ENCODE measurements at places on chromosomes 13 and 19.

GRCh38 chr13:94061301-94061700 lies 418.2 kb downstream of the DCT start:
- DNase-seq = no peak

DNA sequence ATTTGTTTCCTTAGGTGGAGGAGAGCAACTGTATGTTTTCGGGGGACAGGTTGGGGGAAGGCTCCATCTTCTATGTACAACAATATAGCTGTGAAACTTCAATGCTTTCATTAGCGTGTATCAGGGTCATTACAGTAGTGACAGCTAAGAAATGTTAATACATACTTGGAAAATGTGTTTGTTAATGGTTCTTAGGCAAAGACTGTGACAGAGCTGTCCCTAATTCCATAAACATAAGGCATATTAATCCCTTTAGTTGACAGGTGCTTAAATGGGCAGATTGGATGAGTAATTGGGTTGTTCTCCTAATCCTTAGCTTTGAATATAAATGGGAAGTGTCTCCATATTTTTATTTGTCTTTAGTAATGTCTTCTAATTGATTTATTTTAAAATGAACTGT lies 313.7 kb downstream of the HS6ST3 start:
- DNase-seq = no peak

DNA sequence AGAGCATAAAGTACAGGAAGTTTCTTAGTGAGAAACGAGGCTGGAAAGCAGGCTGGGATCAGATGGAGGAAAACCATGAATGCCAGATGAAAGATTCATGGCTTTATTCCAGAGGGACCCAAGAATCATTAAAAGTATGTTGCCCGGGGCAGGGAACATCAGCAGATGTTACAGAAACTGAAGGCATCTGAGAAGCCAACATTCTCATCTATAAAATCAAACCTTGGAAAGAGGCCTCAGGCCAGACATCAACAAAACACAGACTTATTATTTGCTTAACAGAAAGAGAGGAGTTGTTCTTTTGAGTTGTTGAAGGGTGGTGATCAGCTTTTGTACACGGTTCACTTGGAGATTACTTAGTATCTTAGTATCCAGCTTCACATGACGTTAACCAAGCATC lies 543.6 kb downstream of the RFC3 start:
- DNase-seq = no peak

DNA sequence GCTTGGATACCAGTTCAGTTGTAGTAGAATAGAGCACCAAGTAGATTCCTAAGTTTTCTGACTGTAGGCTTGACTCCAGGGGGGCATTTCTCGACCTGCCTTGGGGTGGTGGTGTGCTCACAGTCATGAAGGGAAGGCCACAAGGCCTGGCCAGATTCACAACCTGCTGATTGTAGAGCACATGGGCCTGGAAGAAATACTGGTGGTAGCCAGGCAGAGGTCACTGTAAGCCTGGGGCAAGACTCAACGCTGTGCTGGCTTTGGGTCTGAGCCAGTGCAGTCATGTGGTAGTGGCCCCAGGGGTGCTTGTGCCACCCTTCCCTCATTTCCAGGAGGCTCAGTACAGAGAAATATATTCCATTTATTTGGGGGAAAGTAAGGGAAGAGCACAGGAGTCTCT lies 832.3 kb upstream of the SLC10A2 start:
- DNase-seq = no peak

DNA sequence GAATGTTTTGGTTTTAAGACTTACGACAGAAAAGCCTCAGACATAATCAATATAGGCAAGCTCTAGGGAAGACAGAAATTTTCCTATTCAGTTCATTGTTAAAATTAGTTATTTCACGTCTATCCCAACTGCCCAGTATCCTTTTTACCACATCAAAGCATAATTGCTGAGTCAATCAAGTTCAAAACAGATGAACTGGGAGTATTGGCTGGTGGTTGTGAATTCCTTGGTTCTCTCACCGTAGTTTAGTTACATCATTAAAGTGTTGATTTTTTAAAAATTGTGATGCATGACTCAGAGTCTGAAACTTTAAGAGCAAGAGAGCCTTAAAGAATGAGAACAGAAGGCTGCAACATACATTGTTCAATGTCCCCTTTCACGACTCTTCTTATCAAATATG lies 143.3 kb upstream of the FREM2 start:
- no peak for DNase-seq
